Stimulated activated effector memory CD8-positive, alpha-beta T cell treated with anti-CD3 and anti-CD28 coated beads, Interleukin-12 subunit alpha, Interleukin-12 subunit beta, amount 100 ng/mL, for 72 hours (primary cell): ENCODE measurements at places on chromosomes 16 and 17.

DNA sequence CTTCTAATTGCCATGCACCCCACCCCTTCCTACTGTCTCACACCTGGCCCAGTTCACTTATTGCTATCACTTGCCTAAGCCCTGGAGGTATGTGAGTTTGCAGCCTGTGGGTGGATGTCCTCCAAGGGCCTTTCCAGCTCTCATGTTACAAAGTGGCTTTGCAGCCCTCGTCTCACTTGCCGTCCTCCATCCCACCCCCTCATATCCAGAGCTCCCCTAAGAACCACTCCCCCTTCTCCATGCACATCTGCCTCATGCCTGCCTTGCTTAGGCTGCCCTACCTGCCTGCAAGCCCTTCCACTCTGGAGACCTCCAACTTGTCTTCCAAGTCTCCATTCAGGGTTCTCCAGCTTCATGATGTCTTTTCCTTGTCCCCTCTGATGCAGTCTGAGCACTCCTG lies 119.4 kb upstream of the NLRP1 start:
- no peak for DNase-seq

- DNase-seq: no peak
Observed at GRCh38 chr16:57985204-57986181, 14.6 kb upstream of the CNGB1 start.

- DNase-seq: no peak
Observed at GRCh38 chr16:30934827-30935557, 11.6 kb downstream of the FBXL19 start.

GRCh38 chr17:80109066-80109660 lies 7.8 kb downstream of the GAA start:
- no peak for DNase-seq

GRCh38 chr17:77096570-77097214 lies 44.1 kb upstream of the SEC14L1 start:
- DNase-seq: no peak

GRCh38 chr17:73691321-73691766 lies 47.1 kb upstream of the SDK2 start:
- DNase-seq: no peak

GRCh38 chr17:62140836-62141235 lies 75.8 kb upstream of the MED13 start:
- no peak for DNase-seq

- no peak for DNase-seq
Observed at GRCh38 chr16:69338557-69339288, 641 bp downstream of the COG8 start.

- DNase-seq: no peak
Observed at GRCh38 chr16:19938536-19938935, 53.9 kb upstream of the GPRC5B start.

- no peak for DNase-seq
Observed at GRCh38 chr16:70701998-70702397, 16.1 kb upstream of the MTSS2 start.

DNA sequence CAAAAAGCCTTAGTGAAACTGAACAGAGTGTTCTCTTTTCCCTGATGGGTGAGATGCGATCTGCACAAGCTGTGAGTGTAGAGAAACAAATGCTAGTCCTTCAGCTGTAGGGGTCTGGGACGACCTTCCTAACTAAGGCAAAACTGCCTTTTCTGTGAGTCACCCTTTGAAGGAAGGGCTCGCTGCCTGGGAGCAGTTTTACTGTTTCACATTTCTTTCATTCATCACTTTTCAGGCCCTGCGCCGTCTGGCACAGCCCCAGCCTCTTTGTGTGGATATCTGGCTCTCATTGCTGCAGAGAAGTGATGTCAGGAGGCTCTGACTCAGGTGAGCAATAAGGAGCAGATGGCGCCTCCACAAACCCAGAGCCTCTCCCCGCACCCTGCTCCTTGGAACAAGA lies 57.4 kb downstream of the HS3ST3A1 start:
- DNase-seq: no peak

- DNase-seq: no peak
Observed at GRCh38 chr16:59566446-59566845, 832.3 kb upstream of the GOT2 start.

DNA sequence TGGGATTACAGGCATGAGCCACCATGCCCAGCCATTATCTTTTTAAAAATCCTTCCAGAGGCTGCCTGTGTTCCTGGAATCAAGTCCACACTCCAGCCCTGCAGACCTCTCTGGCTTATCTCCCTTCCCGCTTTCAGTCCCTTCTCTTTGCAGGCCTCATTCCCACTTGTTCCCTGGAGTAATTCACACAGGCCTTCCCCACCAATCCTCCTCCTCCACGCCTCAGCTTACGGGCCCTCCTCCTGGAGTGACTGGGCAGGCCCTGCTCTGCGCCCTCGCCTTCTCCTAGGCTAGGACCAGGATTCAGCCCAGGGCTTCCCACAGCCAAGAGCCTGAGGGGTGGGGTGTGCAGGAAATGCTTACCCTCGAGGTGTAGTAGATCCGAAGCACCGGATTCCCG lies 2.8 kb downstream of the CDIPT start:
- DNase-seq: no peak

DNA sequence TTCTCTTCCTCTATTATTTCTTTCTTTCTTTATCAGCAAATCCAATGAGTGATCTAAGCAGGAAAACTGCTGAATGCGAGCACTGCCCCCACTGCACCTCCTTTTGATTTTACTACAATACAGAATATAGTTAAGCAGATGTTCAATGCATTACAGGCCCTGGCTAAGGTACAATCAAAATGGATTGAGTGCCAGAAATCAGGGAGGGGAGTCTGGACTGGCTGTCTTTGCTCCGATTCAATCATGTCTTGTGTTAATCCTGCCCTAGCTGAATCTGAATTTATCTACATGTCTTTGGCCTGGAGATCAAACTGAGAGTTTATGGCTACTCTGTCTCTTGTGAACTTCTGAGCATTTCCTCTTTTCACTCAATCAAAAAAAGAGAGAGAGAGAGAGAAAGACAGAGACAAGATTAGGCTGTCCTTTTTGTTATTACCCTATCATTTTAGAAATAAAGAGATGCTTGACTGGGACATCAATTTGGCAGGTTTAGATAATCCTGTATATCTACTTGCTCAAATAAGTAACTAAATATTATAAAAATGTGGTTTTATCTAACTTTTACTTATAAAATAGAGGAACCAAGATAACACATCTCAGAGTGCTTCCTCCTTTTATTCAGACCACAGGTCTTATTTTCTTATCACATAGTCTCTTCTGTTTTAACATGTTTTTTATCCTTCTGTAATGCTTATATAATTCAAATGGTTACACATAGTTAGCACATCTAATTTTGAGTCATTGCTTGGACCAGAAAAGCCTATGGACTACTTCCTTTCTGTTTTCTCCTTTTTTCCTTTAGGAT lies 656.2 kb downstream of the KCNJ2 start:
- no peak for DNase-seq

- DNase-seq: no peak
Observed at GRCh38 chr16:53773150-53773846, 69.3 kb downstream of the FTO start.

- DNase-seq: no peak
Observed at GRCh38 chr17:81590121-81590520, 38.0 kb upstream of the FAAP100 start.

GRCh38 chr16:86664522-86665318 lies 86.4 kb downstream of the FOXL1 start:
- DNase-seq: peak; percentile 26

- no peak for DNase-seq
Observed at GRCh38 chr17:80859002-80859941, 132.4 kb upstream of the CHMP6 start.

DNA sequence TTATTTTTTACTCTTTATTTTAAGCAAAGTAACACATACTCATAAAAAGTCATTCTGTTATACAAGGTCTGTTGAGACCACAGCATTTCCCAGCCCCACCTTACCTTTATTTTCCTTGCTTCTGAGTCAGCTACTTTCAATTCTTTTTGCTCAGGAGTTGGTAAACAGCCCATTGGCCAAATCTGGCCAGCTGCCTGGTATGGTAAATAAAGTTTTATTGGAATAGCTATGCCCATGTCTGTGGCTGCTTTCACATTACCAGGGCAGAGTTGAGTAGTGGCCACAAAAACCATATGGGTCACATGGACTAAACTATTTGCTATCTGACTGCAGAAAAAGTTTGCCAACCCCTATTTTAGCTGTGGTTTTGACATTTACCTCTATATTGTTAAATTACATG lies 3.4 kb upstream of the NSRP1 start:
- DNase-seq: no peak

DNA sequence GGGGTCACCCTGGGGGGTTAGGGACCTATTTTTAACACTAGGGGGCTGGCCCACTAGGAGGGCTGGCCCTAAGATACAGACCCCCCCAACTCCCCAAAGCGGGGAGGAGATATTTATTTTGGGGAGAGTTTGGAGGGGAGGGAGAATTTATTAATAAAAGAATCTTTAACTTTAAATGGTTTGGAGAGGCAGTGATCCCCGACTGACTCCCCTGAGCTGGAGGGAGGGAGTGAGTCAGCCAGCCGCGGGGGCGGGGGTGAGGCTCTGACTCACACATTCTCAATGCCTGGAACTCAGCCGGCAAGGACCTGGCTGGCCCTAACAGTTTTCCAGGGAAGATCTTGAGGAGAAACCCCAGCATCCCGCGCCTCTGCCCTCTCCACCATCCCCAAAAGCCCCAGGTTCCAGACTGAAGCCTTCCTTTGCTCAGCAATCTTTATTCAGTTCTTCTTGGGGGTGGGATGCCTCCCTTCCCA lies 1.5 kb downstream of the HCFC1R1 start:
- peak; percentile 88 for DNase-seq

- DNase-seq: no peak
Observed at GRCh38 chr16:2526135-2526534, 5.1 kb downstream of the CEMP1 start.

DNA sequence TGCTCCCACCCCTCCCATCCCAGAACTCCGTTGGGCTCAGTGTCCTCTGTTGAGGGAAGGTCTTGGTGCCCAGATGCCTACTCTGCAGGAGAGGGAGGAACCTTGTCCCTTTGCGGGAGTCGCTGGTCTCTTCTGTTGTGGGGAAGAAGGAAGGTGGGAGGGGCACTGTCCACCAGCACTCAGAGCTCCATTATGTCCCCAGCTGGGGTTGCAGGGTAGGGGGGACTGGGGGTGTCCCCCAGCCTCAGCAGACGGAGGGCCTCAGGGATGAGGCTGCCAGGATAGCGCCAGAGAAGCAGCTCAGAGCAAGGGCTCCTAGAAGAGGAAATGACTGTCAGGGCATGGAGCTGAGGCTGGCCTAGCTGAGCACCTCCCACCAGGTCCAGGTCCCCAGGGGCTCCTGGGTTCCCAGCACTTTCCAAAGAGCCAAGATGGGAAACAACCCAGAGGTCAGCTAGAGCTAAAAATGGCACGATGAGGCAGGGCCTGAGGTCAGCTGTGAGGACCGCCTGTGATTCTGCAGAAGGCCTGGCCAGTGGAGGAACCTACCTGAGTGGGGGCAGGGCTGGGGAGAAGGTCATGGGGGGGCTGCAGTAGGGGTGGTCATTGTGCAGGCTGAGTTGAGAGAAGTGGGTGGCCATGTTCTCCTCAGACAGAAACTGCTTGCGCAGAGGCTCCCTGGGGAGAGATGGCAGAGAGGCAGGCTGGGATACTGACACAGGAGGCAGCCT lies 893 bp downstream of the HCFC1R1 start:
- DNase-seq: no peak

DNA sequence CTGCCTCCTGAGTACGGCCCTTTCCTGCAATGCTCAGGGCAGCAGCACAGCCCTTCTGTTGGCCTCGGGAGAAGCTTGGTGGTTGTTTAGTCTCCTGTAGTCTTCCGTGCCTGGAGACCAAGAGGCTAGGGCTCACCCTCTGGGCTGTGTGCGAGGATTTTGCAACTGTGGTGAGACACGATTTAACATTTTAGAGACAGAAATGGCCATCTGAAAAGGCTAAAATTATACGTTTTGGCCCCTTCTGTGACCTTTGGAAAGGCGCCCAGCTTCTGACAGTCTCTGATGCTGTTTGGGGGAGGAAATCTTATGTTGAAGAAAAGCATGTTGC lies 33.1 kb downstream of the FOXL1 start:
- no peak for DNase-seq

DNA sequence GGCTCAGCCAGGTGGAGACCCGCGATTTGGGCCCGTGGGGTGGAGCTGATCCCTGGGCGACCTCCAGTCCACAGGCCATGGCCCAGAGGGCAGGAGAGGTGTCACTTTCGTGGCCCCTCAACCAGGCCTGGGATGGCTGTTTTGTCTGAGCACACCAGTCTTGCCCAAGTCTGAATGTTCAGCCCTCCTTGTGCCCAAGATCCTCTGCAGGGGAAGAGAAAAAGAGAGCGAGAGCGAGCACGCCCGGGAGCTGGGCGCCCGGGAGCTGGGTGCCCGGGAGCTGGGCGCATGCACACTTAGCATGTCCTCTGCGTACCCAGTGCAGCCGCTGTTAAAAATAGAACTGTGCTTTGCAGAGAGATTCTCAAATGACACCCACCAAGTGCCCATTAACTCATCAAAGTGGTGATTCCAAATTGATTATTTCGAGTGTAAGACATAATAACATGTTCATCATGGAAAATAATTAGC lies 403.3 kb upstream of the TNRC6C start:
- no peak for DNase-seq

DNA sequence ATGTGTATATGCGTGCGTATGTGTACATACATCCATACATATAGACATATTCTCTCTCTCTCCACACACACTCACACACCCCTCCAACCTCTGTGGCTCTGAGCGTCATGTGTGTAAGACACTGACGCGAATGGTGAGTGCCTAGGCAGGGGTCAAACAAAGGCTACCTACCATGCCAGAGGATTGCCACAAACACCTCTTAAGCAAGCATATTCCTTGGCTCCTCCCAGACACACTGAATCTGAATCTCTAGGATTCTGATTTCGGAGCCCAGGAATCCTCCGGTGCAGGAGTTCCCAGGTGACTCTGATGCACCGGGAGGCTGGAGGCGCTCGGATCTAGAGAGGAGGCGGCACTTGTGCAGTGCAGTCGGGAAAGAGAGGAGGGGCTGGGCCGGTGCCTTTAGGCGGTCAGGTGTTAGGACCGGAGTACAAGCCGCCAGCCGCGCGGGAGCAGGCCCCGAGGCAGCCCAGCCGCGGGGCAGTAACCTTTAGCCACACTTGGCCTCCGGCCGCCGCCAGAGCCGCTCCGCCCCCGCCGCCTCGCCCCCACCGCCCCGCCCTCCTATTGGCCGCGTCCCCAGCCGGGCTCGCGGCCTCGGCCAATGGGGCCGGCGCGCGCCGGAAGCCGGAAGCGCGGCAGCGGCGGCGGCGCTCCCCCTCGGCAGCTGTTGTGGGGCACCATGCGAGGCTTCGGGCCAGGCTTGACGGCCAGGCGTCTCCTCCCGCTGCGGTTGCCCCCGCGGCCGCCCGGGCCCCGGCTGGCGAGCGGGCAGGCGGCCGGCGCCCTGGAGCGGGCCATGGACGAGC lies at the start of gene MLYCD:
Gene MLYCD, plus strand, starts transcription at position 653 of the 809 bp plus-strand sequence. Its CDS starts 30 bp downstream, at position 683.
- peak; percentile 81 for DNase-seq

DNA sequence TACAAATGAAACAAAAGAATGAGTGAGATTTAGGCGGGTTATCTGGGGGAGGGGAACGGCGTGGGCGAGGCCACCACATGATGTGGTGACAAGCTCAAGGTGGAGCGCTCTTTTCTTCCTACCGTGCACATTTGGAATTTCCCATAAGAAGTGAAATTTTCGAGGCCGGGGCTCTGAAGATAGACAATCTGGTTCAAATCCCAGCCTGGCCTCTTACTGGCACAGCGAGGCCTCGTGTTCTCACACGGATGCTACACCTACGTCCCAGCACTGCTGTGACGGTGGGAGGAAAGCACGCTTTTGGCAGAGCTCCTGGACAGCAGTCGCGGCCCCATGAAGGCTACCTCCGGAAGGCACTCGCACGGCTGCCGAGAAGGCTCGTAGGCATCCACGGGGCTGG lies 25.2 kb downstream of the ZDHHC7 start:
- DNase-seq: no peak

GRCh38 chr16:51637770-51638094 lies 486.7 kb upstream of the SALL1 start:
- DNase-seq: no peak

- DNase-seq: no peak
Observed at GRCh38 chr17:42408061-42408460, 15.0 kb downstream of the CAVIN1 start.
